HepG2 (cell line): ENCODE measurements at places on chromosomes 7 and 10. TPM values are rescaled to one million over a fixed set of nuclear protein-coding genes. Genes with fewer than 3 reads are reported as not detected.

- DNase-seq: peak; percentile 89
Observed at GRCh38 chr10:97425964-97426775, at the start of gene PGAM1. PGAM1 (plus strand) TSS chr10:97426191; CDS start chr10:97426308, 117 bp downstream.

VSIR gene
- polyA plus RNA-seq: 3.2 and 3.8 TPM in 2 replicates

DNA sequence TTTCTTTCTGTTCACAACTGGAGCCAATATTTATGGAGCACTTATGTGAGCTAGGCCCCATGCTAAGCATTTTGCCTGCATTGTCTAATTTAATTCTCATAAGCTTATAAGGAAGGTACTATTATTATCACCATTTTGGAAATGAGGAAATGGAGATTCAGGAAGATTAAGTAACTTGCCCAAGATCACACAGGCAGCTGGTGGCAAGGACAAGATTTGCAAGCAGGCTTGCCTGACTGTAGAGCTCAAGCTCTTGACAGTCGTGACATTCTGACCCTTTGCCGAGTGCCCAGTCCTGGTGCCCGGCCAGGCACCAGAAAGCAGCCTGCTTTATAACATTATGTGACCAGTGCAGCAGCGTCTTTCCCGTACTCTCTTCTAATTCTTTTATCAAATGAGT is 38.2 kb downstream of the WNT2 start:
- DNase-seq: no peak

DNA sequence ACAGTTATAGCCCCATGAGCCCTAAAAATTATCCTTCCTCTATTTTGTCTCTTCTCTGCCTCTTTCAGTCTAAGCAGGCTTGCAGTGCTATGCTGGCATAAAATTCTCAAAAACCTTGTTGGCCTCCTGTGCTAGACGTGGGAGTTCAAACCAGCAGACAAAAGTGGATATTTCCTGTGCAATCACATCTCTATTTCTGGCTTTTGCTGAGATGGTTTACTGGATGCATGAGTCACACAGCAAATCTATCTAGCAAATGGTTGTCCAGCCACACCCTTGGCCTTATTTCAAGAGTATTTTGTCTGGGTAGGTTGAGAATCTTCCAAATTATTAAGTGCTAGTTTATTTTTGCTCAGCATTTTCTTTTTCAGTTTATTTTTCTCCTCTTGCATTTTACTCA is 370.8 kb downstream of the CDC14C start:
- DNase-seq: no peak

DNA sequence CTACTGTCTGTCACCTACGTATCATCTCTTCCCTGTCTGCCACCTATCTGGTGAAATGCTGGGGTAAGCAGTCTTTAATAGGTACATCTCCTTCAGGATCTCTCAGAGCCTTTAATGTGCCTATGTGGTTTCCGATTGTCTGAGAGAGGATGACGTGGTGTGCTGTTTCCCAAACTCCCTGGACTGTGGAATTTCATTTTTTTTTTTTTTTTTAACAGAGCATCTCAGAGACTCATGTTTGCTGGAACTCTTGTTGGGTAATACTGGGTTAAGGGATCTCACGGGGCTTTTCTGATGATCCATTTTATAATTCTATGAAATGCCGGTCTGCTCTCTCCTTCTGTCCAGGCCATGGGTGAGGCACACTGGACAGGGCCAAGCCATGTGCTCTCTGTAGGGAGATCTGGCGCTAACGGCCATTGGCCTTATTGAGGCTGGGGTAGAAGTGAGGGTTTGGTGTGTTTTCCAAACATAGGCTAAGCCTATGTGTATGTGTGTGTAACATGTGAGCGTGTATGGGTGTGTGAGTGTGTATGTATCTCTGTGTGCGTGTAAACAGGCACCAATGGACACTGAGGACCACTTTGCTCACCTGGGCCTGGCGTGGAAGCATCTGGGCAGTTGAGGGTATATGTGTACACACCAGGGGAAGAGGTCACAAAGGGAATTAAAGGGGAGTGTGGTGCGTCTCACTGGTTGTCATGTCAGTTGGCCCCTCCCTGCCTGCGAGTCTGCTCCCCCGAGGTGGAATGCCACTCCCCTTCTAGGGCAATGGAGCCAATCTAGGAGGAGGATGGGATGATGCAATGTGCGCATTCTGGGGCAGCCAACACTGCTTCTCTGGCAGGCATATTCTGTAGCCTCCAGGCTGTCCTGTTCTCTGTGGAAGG is 7.8 kb downstream of the ADRA2A start:
- DNase-seq: no peak

DNA sequence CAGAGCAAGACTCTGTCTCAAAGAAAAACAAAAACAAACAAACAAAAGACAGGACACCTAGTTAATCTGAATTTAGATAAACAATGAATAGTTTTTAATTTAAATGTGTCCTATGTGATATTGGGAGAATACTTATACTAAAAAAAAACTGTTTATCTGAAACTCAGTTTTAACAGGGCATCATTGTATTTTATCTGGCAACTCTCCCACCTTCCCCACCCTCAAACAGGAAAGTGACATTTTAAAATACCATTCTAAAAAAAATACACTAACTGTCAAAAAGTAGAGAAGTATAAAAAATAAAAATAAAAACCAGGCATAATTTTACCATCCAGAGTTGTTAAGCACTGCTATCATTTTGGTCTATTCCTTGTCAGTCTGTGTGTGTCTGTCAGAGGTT is 119.0 kb downstream of the RTKN2 start:
- no peak for DNase-seq

GRCh38 chr7:116691664-116692063 is 19.7 kb downstream of the MET start:
- DNase-seq: peak; percentile 34

ZNF804B gene
- polyA plus RNA-seq: not detected in 2 replicates

DNA sequence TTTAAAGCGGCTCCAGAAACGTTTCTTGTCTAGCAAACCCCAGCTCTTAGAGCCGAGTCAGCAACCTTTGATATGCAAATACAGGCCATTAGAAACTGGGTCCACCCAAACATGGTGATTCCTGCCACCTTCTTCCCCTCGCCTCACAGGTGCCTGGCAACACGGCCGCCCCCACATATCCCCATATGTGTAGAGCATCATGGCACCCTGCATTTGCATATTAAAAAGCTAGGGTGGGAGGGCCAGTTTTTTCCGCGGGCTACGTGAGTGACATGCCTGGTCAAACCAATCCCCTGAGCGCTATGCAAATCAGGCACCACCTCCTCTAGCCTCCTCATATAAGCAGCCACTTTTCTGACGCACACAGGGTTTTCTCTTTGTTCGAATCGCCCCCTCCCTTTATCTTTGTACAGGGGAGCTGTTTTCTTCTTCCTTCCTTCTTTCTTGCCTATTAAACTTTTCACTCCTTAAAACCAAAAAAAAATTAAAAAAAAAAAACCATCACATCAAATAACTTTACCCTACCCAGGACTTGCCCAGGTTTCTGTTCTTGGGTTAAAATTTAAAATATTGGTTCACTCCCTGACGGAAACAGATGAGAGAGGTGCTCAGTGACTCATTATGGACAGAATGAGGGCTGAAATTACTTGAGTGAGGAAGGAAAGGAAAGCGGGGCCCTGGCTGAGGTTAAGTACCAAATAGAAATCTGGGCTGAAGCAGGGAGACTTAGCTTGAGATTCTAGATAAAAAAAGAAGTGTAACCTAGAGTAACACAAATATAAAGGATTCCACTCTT is 59.8 kb downstream of the COA1 start:
- no peak for DNase-seq

ZP3 gene
- not detected in 2 replicates for polyA plus RNA-seq

DNA sequence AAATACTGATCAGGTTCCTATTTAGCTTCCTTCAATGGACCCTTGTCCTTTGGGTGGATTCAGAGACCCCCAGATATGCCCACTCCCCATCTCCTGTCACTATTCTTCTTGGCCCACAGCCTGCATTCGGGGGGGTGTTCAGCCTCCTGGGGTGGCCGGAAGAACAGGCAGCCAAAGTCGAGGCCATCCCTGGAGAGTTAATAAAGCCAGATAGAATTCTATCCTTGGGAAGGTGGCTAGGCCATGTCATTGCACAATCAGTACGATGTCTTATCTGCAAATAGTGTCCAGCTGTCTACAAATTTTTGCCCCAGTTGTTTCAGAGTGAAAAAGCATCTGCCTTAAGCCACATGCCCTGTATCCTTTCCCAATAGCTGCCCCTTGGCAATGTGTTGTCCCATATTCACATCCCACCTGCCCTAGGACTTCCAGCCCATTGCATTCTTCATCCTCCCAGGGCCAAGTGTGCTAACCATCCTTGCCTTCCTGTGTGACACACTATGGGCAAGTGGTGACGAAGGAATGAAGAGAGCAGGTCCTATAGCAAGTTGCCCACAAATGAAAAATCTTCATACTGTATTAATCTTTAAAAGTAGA is 9.9 kb upstream of the FAM107B start:
- DNase-seq: no peak

ACBD7 gene
- polyA plus RNA-seq: 1.1 and 1.4 TPM in 2 replicates

FAM25A gene
- not detected in 2 replicates for polyA plus RNA-seq

DNA sequence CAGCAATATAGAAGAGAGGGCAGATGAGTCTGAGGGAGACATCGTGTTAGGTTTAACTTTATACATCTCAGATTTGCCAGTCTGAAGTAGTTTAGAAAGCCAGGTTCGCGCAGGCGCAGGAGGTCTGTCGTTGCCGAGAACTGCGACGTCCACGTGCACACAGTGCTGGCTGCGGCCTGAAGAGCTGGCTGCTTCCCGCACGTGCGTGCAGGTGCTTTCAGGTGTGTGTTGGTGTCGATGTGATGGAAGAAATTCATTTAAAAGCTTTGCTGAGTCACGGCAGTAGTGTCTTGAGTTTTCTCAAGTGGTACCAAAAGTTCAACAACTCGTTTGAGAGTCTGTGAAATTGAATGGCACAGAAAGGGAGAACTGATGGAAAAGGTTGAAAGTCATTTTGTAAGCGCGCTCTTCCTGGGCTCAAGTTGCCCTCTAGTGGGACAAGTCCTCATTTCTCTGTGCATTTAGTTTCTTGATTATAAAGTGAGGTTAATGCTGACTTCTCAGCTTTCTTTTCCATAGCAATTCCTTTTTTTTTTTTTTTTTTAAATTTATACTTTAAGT is 18.6 kb downstream of the WDR37 start:
- DNase-seq: no peak

DNA sequence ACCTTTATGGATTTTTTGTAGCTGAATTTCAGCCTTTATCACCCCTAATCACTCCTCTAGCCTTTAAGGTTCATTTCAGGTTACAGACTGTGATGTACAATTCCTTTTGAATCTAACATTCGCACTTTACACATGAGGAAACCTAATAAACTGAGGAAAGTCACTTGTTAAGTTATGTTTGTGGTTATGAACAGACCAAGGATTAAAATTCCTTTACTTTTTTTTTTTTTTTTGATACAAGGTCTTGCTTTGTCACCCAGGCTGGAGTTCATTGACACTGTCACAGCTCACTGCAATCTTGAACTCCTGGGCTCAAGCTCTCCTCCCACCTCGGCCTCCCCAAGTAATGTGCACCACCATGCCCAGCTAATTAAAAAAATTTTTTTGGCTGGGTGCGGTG is 3.6 kb downstream of the MCU start:
- DNase-seq: no peak

- no peak for DNase-seq
Observed at GRCh38 chr10:11612021-11613001, 861 bp upstream of the USP6NL start.

DNA sequence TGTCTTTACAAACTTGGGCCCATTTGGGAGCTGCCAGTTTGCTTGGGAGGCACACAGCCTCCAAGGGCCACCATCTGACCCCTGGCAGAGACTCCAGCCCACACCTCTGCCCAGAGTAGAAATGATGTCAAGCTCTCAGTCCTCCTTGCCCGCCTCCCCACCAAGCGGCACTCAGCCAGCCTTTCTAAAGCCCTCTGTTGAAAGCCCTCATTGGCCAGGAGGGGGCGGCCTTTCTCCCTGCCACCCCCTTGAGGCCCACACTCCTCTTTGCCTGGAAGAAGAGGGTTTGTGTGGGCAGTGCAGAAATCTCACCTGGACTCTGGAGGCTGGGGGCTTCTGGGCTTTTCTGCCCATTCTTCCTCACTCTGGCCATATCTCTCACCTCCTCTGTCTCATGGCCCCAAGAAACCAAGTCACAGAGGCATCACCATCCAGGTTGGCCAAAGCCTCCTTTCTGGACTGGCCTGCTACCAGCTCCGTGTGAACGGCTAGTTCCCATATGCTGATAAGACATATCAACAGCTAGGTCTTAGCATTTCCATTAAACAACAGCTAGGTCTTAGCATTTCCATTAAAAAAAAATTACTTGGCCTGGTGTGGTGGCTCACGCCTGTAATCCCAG is 36.1 kb downstream of the UBTD1 start:
- DNase-seq: peak; percentile 44

- no peak for DNase-seq
Observed at GRCh38 chr10:49375611-49376010, 20.3 kb downstream of the DRGX start.

DNA sequence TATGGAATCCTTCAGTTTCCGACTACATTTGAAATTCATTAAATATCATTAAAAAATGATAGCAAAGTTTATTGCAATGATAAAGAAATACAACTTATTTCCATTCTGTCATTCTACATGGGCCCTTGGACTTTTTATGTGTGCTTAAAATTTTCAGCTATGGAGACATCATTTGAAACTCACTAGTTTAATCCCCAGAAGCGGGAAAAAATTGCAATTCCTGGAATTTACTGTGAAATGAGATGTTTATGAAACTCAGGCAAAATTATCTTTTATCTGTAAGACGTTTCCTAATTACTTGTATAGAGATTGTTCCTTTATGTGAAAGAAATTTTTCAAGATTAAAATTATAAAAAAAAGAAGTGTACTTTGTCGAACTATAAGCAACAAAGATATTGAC is 213.4 kb downstream of the PARD3 start:
- DNase-seq: no peak

DNA sequence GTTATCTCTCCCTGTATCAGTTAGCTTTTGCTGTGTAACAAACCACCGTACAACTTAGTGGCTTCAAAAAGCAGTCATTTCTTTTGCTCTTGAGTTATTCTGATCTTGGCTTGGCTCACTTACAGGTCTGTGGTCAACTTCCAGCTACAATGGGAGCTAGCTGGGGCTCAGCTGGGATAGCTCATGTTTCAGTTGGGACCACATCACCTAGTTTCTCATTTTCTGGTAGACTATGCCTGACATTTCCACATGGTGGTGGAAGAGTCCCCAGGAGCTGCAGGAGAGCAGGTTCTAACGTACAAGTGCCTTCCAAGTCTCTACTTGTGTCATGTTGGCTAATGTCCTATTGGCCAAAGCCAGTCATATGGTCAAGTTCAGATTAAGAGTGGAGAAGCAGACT is 25.8 kb upstream of the PIP4K2A start:
- DNase-seq: peak; percentile 14

HMX2 gene
- not detected in 2 replicates for polyA plus RNA-seq

DNA sequence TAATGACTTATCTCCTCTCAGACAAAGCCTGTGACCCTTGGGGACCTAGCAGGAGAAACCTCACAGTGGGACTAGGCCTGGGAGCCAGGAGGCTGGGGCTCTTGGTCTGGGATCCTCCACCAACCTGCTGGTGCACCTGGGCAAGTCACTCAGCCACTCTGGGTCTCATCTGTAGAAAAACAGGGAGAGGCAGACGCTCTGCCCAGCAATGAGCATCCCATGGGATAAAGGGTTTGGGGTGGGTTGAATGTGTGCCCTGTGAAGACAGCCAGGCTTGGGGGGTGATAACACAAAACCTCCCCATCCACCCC is 81.6 kb downstream of the ZMIZ1 start:
- no peak for DNase-seq

TSPAN12 gene
- polyA plus RNA-seq: 0.24 and 0.48 TPM in 2 replicates

- DNase-seq: no peak
Observed at GRCh38 chr10:44473146-44473545, 88.2 kb upstream of the CXCL12 start.
